Tibial nerve (tissue), 4 donors: ENCODE measurements at places on chromosomes 7 and 10. TPM values are rescaled to one million over a fixed set of nuclear protein-coding genes. Genes with fewer than 3 reads are reported as not detected.

Gene CUEDC2
- total RNA-seq: 86.4 TPM

Gene DPP6
- 1.7 TPM for total RNA-seq

Gene SND1
- total RNA-seq: 90.5 TPM

Gene CEP55
- total RNA-seq: not detected

Gene CCDC172
- not detected for total RNA-seq

Gene ARHGAP12
- total RNA-seq: 40.6 TPM
